T-helper 17 cell (primary cell): ENCODE measurements at places on chromosomes 3 and 15. TPM values are rescaled to one million over a fixed set of nuclear protein-coding genes. Genes with fewer than 3 reads are reported as not detected.

Gene MITF
- 3.8 TPM for total RNA-seq

Gene GOLGA6L2
- not detected for total RNA-seq

Gene MRPL47
- total RNA-seq = 25.6 TPM

Gene PLSCR2
- total RNA-seq = not detected

Gene IL16
- total RNA-seq = 104 TPM

Gene CCR5
- total RNA-seq = 3.2 TPM

Gene ALDH1A3
- not detected for total RNA-seq

Gene ZNF774
- not detected for total RNA-seq

Gene FES
- total RNA-seq = 6.0 TPM

Gene AGBL1
- total RNA-seq = not detected

Gene P2RY14
- total RNA-seq = 0.26 TPM

Gene CISH
- 63.4 TPM for total RNA-seq

Gene CD96
- 201 TPM for total RNA-seq

Gene P3H2
- not detected for total RNA-seq

Gene SEMA3G
- 1.5 TPM for total RNA-seq

Gene CEMIP
- total RNA-seq = 0.15 TPM

Gene GPR27
- total RNA-seq = 1.0 TPM
